Smooth muscle cell of the brain vasculature (primary cell): ENCODE measurements at places on chromosomes 13 and 19.

DNA sequence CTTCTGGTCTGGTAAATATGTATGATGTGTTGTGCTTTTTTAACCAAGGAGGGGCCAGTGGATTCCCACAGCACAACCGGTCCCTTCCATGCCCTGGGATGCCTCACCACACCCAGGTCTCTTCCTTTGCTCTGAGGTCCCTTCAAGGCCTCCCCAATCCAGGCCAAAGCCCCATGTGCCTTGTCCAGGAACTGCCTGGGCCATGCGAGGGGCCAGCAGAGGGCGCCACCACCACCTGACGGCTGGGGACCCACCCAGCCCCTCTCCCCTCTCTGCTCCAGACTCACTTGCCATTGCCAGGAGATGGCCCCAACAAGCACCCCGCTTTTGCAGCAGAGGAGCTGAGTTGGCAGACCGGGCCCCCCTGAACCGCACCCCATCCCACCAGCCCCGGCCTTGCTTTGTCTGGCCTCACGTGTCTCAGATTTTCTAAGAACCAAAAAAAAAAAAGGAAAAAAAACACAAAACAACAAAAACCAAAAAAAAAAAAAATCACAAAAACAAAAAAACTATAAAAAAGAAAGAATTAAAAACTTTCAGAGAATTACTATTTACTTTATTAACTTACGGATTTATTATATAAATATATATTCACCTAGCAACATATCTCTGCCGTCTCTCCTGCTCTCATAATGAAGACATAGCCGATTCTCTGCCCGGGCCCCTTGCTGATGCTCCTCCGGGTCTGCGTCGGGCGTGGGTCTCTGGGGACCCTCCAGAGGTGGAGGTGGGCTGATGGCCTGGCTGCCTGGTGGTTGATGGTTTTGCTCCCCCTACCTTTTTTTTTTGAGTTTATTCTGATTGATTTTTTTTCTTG lies 14.4 kb downstream of the CAPN12 start:
- DNase-seq = no peak

GRCh38 chr13:23771552-23771951 lies 117.6 kb downstream of the MIPEP start:
- DNase-seq = no peak

- no peak for DNase-seq
Measured at GRCh38 chr13:42348576-42348975, 76.6 kb downstream of the AKAP11 start.

GRCh38 chr19:7926727-7927604 lies 1.0 kb upstream of the CTXN1 start:
- no peak for DNase-seq

GRCh38 chr19:4773047-4773640 lies 18.4 kb upstream of the FEM1A start:
- DNase-seq = no peak

- peak; percentile 26 for DNase-seq
Measured at GRCh38 chr19:18251587-18252369, 22.5 kb downstream of the IQCN start.

- no peak for DNase-seq
Measured at GRCh38 chr19:18566953-18567352, 4.7 kb upstream of the UBA52 start.

DNA sequence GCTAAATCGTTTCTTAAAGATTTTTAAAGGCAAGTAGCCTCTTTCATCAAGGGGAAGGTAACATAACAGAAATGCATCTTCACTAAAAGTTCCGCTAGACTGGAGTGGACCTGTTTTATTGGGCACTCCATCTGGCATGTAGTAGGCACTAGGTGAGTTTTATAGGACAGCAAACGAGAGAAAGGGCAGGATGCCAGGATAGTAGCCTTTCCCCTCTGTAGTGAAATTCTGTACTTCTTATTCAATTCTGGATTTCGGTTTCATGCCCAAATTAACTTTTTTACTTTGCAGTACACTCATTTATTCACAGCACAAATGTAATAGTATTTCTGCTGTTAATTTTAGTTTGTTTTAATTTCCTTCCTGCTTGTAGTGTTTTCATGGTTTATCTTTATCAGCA lies 45.2 kb downstream of the GPR180 start:
- no peak for DNase-seq

GRCh38 chr19:23075031-23075733 lies 41.6 kb upstream of the ZNF730 start:
- peak; percentile 43 for DNase-seq

DNA sequence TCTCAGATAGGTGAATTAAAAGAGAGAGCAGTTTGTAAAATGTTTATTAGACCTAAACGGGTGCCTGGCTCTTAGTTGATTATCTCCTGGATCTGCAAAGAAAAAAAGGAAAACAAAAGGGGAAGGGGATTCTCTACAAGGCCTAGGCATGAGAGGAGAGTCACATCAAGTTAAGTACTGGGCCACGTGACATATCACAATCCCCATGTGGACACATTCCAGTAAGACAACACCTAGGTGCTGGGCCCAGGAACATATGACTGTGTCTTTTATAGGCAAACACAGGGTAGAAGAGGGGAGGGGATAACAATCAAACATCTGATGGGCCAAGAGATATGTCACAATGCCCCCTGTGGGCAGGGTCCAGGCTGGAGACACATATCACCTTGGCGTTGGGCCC lies 4.2 kb upstream of the ZNF91 start:
- DNase-seq = no peak

DNA sequence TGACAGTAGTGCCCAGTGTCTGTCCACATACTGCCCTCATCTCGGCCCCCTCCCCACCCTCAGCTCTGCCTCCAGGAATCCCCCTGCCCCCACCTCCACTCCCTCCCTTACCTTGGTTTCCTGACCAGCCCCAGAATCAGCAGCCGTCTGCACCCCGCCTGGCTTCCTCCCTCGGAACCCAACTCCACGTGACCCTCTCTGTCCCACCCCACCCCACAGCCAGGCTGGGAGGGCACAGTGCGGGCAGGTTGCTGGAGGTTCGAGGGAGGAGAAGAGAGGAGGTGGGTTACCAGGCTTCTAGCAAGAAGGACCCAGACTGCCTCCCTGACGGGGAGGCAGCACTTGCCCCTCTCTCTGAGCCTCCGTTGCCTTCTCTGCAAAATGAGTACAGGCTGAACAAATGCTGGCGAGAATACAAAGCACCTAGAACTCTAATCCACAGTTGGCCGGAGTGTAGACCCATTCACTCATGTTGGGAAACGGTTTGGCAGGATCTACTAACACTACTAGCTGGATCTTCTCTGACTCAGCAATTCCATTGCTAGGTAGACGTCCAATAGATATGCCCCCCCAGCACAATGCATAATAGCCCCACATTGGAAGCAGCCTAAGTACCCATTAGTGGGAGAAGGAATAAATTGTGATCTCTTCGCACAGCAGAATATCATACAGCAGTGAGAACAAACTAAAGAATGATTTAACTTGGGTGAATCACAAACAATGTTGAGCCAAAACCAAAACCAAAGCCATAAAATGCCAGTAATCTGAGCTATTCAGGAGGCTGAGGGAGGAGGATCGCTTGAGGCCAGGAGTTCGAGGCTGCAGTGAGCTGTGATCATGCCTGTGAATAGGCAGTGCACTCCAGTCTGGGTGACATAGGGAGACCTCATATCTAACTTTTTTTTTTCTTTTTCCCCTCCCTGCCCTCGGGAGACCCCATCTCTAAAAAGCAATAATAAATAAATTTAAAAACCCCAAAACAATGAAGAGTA lies at the start of gene RASAL3:
Gene RASAL3 (minus strand): TSS at position 151 of the 992 bp plus-strand sequence. CDS start 186 bp downstream, outside the sequence.
- DNase-seq = no peak

DNA sequence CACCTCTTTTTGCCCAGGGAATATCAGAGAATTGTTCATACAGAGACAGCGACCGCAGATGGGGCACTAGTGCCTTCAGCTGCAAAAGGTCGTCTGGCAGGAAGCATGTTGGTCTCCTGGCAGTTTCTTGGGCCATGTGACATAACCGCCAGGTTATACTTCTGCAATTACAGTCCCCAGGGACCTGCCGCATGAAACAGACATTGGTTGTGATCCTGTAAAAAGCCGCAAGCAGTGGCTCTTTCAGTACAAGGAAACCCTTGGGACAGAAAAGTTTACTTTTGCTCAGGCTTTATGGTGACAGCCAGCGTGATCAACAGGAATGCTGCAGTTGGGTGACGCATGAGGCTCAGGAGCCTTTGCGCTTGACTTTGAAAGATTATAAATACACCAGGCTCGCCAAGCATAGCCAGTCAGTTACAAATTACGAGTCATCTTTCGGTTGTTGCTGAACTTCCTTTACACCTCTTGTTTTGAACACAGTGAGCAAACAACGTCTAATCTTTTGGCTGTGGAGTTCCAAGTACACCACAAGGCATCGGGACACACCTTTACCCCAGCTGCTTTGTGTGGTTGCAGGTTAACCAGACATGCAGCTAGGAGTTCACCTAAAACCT lies 50.5 kb upstream of the UBE2L5 start:
- no peak for DNase-seq

DNA sequence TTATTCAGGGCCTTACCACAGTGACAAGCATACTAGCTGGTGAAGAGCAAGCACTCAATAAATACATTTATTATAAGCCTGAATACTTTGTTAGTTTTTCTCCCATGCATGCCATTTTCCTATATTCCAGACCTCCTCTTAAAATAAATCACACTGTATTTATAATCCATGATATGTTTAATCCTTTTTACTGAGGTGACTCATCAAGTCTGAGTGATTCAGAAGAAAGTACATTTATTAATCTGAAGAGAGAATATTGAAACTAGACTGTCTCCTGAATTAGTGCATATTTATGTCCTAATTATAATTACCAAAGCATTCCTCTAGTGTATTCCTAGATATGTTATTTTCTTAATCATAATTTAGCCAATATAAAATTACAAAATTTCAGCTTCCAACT lies 323.3 kb downstream of the NALCN start:
- no peak for DNase-seq

- DNase-seq = no peak
Measured at GRCh38 chr13:40389081-40389641, 277.3 kb downstream of the FOXO1 start.

- no peak for DNase-seq
Measured at GRCh38 chr13:114067381-114067885, 65.0 kb downstream of the RASA3 start.

GRCh38 chr13:52615134-52615801 lies 27.0 kb upstream of the HNRNPA1L2 start:
- DNase-seq = no peak

- DNase-seq = no peak
Measured at GRCh38 chr13:39016787-39017186, 21.1 kb downstream of the PROSER1 start.

DNA sequence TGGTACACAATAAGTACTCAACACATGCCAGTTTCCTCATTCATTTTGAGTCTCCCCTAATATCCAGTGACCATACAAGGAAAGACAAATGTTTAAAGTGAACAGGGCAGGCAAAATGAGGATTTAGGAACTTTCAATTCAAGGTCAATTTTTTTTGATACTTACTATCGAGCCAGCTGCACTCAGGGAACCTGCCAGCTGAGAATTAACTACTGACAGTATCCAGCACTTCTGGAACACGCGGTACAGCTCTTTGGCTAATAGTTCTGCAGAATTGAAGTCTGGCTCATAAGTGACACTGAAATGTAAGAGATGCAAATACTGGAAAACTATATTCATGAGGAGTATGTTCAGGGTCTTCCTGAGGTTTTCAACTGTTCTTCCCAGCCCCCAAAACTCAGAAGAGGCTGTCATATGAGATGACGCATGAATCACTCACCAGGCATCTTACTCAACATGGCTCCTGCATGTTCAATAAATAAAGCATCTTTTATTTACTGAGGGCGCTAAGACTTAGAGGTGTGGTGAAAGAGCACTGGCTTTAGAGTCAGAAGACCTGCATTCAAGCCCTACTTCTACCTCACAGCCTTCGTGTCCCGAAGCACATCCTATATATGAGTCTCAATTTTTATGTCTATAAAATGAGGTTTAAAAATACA lies 25.6 kb downstream of the RUBCNL start:
- no peak for DNase-seq

- no peak for DNase-seq
Measured at GRCh38 chr13:35964863-35965180, 166.4 kb downstream of the DCLK1 start.

DNA sequence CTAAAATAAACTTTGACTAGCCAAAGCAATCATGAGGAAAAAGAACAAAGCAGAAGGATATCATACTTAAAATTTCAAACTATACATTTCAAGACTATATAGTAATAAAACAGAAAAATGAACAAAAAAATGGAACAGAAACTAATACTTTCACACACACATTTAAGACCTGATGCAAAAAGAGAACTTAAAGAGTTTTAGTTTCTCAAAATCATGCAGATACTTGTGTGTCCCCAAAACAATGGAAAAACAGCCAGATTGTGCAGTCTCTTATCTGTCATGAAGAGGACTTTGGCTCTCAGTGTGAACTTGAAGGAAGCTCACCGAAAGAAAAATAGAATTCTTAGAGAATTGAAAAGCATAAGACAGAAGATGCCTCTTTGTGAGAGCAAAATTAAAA lies 16.1 kb downstream of the ZNF506 start:
- DNase-seq = no peak

DNA sequence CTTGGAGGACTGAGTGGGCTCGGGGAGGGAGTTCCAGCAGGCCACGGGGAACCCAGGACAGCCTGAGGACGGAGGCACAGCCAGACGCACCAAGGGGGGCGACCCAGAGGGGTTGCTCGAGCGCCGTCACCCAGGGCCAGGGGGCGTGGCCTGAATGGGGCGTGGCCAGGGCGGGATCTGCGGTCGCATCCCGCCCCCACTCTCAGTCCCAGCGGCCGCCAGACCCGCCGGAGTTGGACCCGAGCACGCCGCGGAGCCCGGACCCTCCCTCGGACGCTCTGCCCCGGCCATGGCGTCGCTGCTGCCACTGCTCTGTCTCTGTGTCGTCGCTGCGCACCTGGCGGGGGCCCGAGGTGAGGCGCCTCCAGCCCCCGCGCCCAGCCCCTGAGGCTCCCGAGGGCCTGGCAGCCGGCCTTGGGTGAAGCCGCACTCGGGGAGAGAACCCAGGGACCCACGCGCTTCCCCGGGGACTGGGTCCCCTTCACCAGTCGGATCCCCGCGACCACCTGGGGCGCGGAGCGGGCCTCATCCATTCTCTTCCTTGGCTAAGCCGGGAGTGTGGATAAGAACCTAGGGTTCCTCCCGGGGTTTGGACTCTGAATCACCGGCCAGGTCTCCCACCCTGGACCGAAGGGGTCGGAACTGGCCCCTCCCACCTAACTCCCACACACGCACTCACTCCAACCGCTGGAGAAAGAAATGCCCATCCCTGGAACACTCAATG lies at the start of gene CILP2:
Gene CILP2 (plus strand): TSS at position 205 of the 724 bp plus-strand sequence. CDS start 85 bp downstream, at position 290.
- no peak for DNase-seq

DNA sequence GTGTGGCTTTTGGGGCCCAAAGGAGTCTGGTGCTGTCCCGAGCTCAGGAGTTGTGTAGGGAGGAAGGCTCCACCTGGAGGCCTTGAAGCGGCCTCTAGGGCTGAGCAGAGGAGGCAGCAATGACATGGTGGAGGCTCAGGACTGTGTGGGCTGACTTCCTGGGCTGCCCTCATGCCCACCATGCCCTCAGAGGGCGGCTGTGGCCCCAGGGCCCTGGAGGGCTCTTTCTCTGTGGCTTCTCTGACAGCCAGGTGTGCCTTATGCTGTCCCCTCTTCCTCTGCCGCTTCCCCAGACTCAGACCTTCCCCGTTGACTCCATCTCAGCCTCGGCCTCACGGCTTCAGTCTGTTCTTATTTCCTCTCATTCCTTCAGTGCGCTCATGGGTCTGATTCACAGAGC lies 35.5 kb upstream of the ANKRD10 start:
- no peak for DNase-seq
